ENCODE measurements at places on chromosomes 5 and 9. TPM values are rescaled to one million over a fixed set of nuclear protein-coding genes. Genes with fewer than 3 reads are reported as not detected.

ALDH1B1 gene
- 34.7 TPM for total RNA-seq

LURAP1L gene
- 3.2 TPM for total RNA-seq

MPDZ gene
- 17.2 TPM for total RNA-seq

- no peak for DNase-seq
These were observed 463.8 kb downstream of the BNC2 start for GRCh38 chr9:16406526-16407225.

- DNase-seq, result peak; percentile 50
These were observed at the start of gene PTPDC1 for GRCh38 chr9:94084314-94084713. TSS of gene PTPDC1 (plus strand) at chr9:94084464. CDS start at chr9:94084531, 67 bp downstream.

PJA2 gene
- 42.0 TPM for total RNA-seq

THBS4 gene
- total RNA-seq, result 0.22 TPM

DNA sequence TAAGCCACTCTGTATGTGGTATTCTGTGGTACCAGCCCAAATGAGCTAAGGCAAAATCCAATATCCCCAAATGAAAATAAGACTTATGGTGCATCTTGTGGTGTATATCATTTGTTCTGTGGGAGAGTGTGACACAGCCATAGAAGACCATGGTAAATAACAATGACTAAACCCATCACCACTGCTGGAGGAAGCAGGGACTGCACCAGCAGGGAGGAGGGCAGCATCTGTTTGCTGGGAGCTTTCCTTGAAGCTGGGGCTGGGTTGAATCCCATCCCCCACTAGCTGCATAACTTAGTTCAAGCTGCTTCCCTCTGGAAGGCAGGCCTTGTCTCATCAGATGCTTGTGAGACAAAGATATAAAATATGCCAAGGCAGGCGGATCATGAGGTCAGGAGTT, 14.2 kb downstream of the GADD45G start:
- no peak for DNase-seq

DNA sequence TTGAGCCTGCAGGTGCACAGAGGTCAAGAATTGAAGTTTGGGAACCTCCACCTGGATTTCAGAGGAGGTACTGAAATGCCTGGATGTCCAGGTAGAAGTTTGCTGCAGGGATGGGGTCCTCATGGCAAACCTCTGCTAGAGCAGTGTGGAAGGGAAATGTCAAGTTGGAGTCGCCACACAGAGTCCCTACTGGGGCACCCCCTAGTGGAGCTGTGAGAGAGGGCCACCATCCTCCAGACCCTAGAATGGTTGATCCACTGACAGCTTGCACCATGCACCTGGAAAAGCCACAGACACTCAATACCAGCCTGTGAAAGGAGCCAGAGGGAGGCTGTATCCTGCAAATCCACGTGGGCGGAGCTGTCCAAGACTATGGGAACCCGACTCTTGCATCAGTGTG, 78.0 kb downstream of the GABRA1 start:
- no peak for DNase-seq

GZMA gene
- not detected for total RNA-seq

GRCh38 chr5:9692576-9692975, 62.4 kb upstream of the TAS2R1 start:
- no peak for DNase-seq

NUP155 gene
- 66.1 TPM for total RNA-seq

- no peak for DNase-seq
These were observed 33.0 kb downstream of the LMNB1 start for GRCh38 chr5:126809916-126810315.

DNA sequence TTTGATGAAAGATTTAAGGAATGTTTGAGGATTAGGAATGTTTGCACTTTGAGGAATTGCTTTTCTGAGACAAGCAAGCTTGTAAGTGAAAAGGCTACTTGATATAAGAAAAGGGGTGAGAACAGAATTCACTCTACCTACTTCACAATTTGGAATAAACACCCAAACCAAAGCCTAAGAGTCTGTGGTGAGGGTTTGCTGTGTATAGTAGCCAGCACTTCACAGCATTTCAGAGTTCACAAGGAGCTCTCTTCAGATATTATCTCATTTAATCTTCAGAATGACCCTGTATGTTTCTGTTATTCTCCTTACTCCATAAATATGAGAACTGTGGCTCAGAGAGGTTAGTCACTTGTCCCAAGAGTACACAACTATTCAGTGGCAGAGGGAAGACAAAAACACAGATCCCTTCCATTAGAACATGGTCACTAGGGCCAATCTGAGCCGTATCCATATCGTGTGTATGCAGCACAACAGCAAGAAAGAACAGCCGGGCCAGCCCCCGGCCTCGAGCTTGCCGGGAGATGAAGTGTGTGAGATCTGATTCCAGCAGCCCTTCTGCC, 92.4 kb downstream of the FRMD3 start:
- no peak for DNase-seq

- DNase-seq, result no peak
These were observed 9.5 kb downstream of the ISL1 start for GRCh38 chr5:51392689-51393199.

CDC26 gene
- 80.5 TPM for total RNA-seq

IFNA13 gene
- total RNA-seq, result not detected

CDX1 gene
- not detected for total RNA-seq

DPYSL3 gene
- 88.2 TPM for total RNA-seq

IDNK gene
- 2.4 TPM for total RNA-seq

PTGES gene
- 1.0 TPM for total RNA-seq

FRMD3 gene
- total RNA-seq, result 5.0 TPM

GRCh38 chr5:74903165-74903787, 37.1 kb upstream of the FAM169A start:
- peak; percentile 24 for DNase-seq

- DNase-seq, result no peak
These were observed 49.9 kb downstream of the FGF18 start for GRCh38 chr5:171469326-171469725.
